Foreskin fibroblast (primary cell): ENCODE measurements at places on chromosomes 7 and 10.

- DNase-seq: no peak
Measured at GRCh38 chr10:7589748-7590147, 77.0 kb downstream of the ITIH5 start.

DNA sequence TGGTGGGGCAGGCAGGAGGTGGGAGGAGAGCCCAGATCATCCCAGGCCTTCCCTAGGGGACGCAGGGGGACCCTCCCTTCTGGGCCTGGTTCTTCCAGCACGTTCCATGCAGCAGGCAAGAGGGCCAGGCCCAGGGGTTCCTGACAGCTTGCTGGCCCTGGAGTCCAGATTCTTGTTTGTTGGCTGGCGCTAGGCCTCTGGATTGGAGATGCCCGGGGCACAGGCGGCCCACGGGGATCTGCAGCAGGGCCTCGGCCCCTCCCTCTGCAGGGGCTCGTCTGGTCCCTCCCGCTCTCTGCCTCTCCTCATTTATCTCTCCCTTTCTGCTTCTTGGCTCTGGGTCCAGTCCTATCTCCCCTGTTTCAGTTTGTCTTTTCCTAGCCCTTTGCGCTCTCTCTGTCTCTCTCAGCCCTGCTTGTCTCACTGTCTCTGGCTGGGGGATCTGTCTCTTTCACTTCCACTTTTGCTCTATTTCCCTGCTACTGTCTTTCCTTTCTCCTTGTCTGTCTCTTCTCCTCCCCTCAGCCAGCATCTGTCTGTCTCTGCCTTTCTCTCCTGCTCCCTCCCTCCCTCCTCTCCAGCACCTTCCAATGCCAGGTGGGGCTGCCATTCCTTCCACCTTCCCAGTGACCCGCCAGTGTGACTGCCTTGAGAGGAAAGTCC lies 1.1 kb upstream of the AQP1 start:
- no peak for DNase-seq

DNA sequence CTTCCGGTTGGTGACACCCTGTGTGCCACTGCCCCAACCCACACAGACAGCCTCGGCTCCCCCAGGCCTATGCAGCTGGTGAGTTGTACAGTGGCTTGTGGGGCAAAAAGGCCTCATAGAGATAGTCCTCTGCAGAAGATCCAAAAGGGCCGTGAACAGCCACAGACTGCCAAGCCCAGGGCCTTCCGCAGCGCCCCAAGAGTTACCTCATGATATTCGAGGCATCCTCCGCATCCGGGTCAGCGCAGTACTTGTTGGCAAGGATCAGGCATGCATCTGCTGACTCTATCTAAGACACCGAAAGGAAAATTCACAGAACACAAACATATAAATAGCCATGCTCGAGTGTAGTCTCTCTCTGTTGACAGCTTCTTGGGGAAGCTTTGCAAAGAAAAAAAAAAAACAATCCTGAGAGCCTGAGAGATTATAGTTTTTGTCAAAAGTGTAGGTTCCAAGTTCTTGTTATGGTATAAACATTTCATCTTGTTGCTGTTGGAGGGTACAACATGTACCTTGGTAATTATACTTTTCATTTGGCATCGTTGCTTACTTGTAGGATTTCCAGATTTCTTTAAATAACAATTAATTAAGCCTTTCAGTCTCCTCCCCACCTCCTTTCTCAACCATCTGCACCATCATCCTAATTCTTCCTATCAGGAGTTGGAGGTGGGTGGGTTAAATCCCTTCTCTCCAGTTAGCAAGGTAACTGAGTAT lies 553.0 kb downstream of the KCNMA1 start:
- no peak for DNase-seq

DNA sequence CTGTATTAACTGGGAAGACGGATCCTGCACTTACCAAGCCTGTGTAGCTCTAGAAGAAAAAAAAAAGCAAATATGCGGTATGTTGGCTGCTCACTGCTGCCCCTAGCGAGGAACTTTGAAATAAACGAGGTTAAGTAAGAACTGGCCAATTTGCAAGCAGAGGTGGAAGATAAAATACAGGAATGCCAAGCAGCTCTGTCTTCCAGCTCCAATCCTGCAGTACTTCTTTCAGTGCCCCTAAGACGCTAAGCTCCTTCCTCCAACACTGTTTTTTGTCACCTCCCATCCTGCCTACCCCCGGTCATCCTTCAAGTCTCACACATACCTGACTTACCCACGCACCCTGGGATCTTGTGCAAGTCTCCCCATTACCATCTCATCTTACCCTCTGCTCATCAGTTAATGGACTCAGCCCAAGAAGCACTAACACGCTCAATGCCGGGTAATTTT lies 809 bp downstream of the C10orf143 start:
- DNase-seq: peak; percentile 65
